ENCODE measurements at places on chromosomes 4 and X. TPM values are rescaled to one million over a fixed set of nuclear protein-coding genes. Genes with fewer than 3 reads are reported as not detected.

LIAS gene
- 18.7 TPM for total RNA-seq

DNA sequence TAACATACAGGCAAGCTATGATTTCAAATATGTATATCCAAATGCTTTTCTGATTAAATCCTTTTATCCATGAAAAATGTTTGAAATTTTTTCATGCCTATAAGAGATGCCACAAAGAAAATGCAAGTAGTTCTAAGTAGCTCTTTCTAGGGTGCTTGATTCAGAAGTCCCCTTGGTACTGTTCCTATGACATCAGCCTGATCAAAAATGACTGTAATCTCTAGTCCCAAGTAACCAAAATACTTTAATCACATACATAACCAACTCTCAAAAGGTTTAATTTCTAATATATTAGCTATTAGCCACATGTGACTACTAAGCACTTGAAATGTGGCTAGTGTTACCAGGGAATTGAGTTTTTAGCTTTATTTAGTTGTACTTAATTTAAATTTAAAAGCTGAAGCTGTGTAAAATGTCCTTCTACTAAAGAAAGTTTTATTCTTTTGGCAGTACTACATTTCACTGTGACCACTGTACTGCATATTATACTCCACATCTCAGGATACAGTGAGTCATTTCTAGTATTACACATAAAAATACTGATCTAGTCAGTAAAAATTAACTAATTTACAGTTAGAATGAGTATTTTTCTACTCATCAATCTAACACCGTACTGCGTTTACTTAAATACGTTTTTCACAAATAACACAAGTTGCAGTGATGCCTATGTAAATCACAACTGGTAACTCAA, 33.9 kb downstream of the FBXW7 start:
- H3K27me3 ChIP-seq, result no peaks in the 10 kb centered on the region
- no peak overlapping the region for H3K4me3 ChIP-seq
- H3K36me3 ChIP-seq, result no peaks in the 10 kb centered on the region
- H3K4me1 ChIP-seq, result no peaks in the 10 kb centered on the region

DNA sequence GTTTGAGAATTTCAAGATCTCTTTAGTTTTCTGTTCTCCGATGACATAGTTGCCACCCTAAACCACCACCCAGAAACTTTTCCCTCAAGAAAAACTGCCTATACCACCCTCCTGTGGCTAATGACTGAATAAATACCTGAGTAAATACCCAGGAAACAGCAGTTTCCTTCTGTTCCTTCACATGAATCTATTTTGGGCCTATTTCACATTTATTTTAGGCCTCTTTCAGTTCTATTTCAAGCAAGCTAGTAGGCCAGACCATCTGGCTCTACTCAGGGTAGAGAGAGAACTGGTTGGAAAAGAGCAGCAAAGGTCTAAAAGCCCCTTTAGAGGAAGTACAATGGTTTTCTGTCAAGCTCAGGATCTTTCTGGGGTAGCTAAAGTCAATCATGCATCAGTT, 23.4 kb downstream of the ARHGEF9 start:
- H3K4me1 ChIP-seq, result no peaks in the 10 kb centered on the region
- DNase-seq, result no peak
- H3K27ac ChIP-seq, result no peak overlapping the region
- no peaks in the 10 kb centered on the region for H3K27me3 ChIP-seq

DNA sequence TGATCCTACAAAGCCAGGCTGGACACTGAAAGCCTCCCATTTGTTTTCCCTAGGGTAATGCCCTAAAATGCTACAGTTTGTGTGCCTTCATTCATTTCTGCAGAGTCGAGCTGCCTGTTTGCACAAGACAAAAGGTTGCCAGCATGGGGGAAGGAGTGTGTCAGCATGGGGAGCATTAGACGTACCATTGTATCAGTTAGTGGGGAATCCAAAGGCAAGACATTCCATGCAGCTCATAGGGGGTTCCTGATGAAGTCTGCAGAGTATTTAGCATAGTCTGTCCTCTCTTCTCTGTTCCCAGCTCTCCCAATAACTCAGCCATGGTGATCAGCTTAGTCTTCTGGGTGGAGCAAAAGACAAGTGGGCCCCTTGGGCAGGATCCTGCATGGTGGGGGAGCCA, 276.9 kb upstream of the PCDH7 start:
- no peak overlapping the region for H3K27ac ChIP-seq
- no peak overlapping the region for H3K4me3 ChIP-seq
- DNase-seq, result no peak
- no peaks in the 10 kb centered on the region for H3K4me1 ChIP-seq
- no peaks in the 10 kb centered on the region for H3K36me3 ChIP-seq
- no peaks in the 10 kb centered on the region for H3K27me3 ChIP-seq

DNA sequence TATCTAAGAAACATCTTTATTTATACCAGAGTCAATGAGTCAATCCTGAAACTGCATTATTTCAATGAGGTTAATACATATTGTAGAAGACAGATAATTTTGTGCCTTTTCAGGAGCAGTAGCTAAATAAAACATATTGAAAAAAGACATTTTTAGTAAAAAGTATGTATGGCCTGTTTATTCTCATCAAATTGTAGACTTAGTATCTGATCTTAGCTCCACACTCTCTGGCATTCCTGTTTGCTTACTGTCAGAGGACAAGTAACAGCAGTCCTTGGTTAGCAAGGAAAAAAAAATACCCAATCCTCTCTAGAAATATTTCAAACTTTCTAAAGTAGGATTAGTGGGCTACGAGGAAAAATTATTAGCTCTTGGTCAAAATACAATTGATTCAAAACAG, 50.5 kb upstream of the GUCY1A1 start:
- peaks cover 4% of the 10 kb centered on the region for H3K4me1 ChIP-seq

DNA sequence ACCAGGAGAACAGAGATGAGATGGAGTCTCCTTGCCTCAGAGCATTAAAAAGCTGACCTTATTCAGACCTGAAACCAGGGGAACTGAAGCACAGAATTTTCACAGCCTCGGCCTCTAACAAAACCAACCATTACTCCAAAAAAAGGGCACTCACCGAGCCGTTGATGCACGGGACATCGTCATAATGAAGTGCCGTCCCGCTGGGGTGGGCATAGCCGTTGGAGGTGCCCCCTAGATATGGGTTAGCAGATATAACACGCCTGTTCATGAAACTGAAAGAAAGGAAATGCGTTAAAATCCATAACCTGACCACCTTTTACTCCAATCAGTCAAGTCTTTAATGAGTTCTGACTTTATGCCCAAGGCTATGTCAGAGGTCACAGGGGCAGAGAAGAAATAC, 153.6 kb downstream of the AFAP1 start:
- no peak overlapping the region for H3K27ac ChIP-seq
- no peaks in the 10 kb centered on the region for H3K27me3 ChIP-seq
- peaks cover 5% of the 10 kb centered on the region for H3K36me3 ChIP-seq

- no peaks in the 10 kb centered on the region for H3K27me3 ChIP-seq
- peak overlapping the region; percentile 40 for H3K27ac ChIP-seq
- DNase-seq, result peak; percentile 62
- H3K36me3 ChIP-seq, result no peaks in the 10 kb centered on the region
Observed at GRCh38 chr4:119041951-119042560, 93.6 kb upstream of the MYOZ2 start.

DNA sequence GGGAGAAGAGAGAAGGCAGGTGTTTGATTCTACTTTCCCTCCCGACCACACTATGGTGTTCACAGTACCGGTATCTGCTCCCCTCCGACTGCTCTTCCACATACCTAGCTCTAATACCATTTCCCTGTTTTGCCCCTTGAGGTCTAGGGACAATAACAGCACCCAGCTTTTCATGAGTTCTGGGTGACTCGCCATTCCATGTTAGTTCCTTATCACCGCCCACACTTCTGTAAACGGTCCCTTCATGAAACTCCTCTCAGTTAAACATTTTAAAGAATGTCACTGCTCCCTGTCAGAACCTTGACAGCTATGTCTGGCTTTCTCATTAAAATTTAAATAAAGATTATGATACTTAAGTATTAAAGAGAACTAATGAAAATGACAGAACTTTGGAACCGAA, 136.7 kb downstream of the ADAMTS3 start:
- H3K4me1 ChIP-seq, result no peaks in the 10 kb centered on the region
- H3K27me3 ChIP-seq, result no peaks in the 10 kb centered on the region
- no peak overlapping the region for H3K27ac ChIP-seq
- no peak for DNase-seq
- H3K36me3 ChIP-seq, result no peaks in the 10 kb centered on the region
- H3K4me3 ChIP-seq, result no peak overlapping the region

- no peak overlapping the region for H3K4me3 ChIP-seq
- H3K27me3 ChIP-seq, result no peaks in the 10 kb centered on the region
- H3K36me3 ChIP-seq, result peaks cover 1% of the 10 kb centered on the region
- H3K4me1 ChIP-seq, result no peaks in the 10 kb centered on the region
- H3K27ac ChIP-seq, result no peak overlapping the region
- no peak for DNase-seq
Observed at GRCh38 chrX:71450433-71451106, 82.3 kb upstream of the OGT start.

- no peaks in the 10 kb centered on the region for H3K27me3 ChIP-seq
- H3K36me3 ChIP-seq, result no peaks in the 10 kb centered on the region
- H3K4me3 ChIP-seq, result no peak overlapping the region
- H3K27ac ChIP-seq, result peak overlapping the region; percentile 0
Observed at GRCh38 chrX:72028701-72029470, 102.8 kb downstream of the RTL5 start.

DNA sequence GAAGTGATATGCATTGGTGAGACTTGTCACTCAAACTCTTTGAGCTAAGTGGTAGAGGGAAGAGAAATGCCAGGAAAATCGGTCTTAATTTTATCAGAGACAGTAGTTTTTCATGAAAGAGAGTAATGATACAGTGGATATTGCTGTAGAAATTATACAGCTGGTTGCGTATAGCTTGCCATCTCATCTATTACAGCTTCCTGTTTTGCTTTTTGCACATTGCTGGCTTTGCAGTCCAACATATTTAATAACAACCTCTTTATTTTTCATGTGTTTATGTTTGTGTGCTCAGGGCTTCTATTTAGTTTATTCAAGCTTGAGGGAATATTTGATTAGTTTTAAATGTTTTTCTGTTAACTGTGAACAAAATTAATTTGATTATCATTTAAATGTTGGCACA, 11.5 kb downstream of the SMAD1 start:
- H3K27ac ChIP-seq, result no peak overlapping the region
- DNase-seq, result no peak
- no peaks in the 10 kb centered on the region for H3K4me1 ChIP-seq
- H3K36me3 ChIP-seq, result no peaks in the 10 kb centered on the region
- no peaks in the 10 kb centered on the region for H3K27me3 ChIP-seq
